Esophagus mucosa (tissue), 1 donor: ENCODE measurements at places on chromosomes 13 and 19. TPM values are rescaled to one million over a fixed set of nuclear protein-coding genes. Genes with fewer than 3 reads are reported as not detected.

Gene HIPK4
- not detected for total RNA-seq

GRCh38 chr13:73967397-73968165 lies 166.6 kb downstream of the KLF12 start:
- ATAC-seq = peak; percentile 63

GRCh38 chr13:57665481-57665880 lies 33.9 kb downstream of the PCDH17 start:
- ATAC-seq = no peak

GRCh38 chr19:34480971-34481841 lies at the start of gene WTIP:
Gene WTIP (plus strand): TSS chr19:34481758. CDS start chr19:34481975, 217 bp downstream.
- ATAC-seq = peak; percentile 64

DNA sequence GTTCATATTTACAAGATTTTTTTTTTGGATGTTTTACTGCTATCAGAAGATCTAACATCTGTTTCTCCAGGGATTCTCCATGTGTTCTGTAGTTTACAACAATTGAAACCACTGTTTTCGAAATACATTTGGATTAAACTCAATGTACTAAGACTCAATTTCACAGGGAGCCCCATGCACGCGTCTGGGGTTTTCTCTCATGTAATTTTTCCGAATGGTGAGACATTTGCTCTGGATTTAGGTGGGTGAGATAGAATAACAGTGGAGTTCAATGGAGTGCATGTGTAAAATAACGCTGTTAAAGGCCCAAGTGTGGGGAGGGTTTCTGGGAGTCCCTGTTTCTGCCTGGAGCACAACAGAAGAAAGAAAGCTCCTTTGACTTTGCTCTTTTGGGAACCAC lies 330.3 kb downstream of the TSHZ3 start:
- no peak for ATAC-seq

DNA sequence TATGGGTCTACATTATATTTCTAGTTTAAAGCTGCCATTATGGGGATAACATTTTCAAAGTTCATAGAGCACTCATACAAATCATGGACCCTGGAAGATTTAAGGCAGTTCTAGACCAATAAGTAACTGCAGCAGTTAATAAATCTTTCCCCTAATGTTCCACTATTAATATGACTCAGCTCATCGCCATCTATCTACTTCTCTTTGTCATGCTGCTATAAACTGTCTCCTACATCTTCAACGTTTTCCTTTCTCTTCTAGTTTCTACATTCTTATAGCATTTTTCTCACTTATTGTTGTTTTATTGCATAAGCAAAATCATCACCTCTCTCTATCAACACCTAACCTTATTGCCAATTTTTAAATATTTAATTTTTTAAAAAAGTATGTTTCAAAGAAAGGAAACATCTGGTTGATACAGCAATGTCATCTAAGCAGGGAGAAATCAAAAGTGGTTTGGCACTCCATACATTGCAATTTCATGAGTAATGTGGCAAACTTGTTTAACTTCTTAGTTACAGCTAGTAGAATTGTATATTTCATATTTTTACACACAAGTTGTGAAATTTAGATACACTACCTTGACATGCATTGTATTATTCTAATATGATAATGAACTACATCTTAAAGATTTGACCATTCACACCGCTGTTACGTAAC lies 1500.4 kb upstream of the MIR17HG start:
- ATAC-seq = no peak

GRCh38 chr19:52962394-52963246 lies at the start of gene ZNF816:
Gene ZNF816 (minus strand): TSS chr19:52962881. CDS start chr19:52956089, 6,792 bp downstream.
- ATAC-seq = peak; percentile 100

GRCh38 chr13:44125943-44126469 lies 246.3 kb downstream of the LACC1 start:
- ATAC-seq = no peak
